ENCODE measurements at places on chromosomes 13 and 19. TPM values are rescaled to one million over a fixed set of nuclear protein-coding genes. Genes with fewer than 3 reads are reported as not detected.

FCER2 gene
- total RNA-seq, result not detected

CATSPERD gene
- not detected for total RNA-seq

PRR36 gene
- 0.30 TPM for total RNA-seq

ATP8B3 gene
- 3.2 TPM for total RNA-seq

CGB3 gene
- total RNA-seq, result not detected

ZNF724 gene
- 4.2 TPM for total RNA-seq

ZNF491 gene
- total RNA-seq, result 1.1 TPM

DNA sequence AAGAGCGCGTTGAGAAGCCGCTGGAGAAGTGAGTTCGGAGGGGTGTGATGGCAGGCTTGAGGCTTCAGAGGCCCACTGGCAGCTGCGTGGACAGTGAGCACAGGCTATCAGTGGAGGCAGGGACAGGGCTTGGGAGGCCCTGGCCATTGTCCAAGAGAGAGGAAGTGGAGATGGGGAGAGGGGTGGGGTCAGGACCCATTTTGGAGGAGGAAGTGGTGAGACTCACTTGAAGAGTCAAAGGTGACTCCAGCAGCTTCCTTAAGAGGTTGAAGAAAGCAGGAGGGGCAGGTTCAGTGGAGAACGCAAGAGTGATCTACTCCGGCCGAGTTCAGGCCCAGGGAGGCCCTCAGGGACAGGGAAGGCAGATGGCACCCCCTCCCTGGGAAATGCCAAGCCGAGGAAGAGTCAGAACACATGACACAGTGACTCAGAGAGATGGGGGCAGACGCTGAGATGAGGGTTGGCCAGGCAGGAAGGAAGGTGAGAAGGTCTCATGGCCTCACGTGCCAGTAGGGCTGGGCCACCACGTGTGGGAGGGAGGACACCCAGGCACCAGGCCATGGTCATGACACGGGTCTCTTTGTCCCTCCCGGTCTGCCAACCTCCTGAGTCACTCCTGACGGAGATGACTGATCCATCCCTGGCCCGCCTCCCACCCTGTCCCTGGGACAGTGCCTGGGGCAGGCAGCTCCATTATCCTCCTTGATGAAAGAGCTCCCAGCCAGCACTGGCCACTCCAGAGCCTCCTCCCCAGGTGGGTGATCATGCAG is 10.1 kb upstream of the CD22 start:
- no peak for DNase-seq

- no peak for DNase-seq
These were observed 23.1 kb upstream of the COG3 start for GRCh38 chr13:45441633-45442032.

GRCh38 chr19:4267901-4268815 is 10.9 kb upstream of the SHD start:
- DNase-seq, result no peak

- no peak for DNase-seq
These were observed 2280.4 kb upstream of the PCDH20 start for GRCh38 chr13:63696055-63696454.

DNA sequence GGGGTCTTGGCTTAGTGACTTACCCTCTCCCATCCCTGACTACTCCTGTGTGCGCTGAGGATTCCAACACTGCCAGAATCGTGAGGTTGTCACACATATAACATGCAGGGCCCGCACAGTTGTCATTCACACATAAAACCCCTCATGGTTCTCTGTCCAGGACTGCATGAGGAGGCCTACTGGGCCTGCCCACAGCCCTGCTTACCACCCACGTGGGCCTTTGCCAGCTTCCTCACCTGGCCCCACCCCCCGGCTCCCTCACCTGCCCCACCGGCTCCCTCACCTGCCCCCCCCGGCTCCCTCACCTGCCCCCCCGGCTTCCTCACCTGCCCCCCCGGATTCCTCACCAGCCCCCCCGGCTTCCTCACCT is 197.2 kb downstream of the TEX29 start:
- DNase-seq, result no peak

- DNase-seq, result no peak
These were observed 13.3 kb downstream of the VSTM2B start for GRCh38 chr19:29539131-29539530.

- peak; percentile 51 for DNase-seq
These were observed 609 bp downstream of the EPS15L1 start for GRCh38 chr19:16470911-16471811.

GRCh38 chr13:99422586-99423220 is 78.6 kb upstream of the TM9SF2 start:
- DNase-seq, result peak; percentile 32

DNA sequence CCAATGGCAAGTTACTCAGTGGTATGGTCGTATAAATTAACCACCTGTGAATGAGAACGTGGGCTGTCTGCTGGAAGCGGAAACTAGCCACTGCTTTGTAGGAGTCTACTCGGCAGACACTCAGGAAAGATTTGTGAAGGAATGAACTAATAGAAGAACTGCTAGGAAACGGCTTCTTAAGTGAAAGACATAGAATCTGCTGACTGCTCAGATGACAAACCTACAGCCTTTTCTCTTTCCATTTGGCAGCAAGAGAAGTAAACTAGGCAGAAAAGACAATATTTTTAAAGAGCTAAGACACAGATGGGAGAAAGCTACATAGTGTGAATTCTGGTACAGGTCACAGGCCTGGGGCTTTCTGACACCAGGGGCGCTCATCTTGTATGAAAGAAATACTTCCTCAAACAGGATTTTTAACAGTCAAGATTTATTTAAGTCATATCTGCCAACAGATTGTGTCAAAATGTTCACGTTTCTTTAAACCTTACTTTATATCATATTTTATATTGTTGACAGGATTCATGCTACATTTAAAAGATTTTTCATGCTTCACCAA is 78.4 kb downstream of the MIPEP start:
- DNase-seq, result no peak

DNA sequence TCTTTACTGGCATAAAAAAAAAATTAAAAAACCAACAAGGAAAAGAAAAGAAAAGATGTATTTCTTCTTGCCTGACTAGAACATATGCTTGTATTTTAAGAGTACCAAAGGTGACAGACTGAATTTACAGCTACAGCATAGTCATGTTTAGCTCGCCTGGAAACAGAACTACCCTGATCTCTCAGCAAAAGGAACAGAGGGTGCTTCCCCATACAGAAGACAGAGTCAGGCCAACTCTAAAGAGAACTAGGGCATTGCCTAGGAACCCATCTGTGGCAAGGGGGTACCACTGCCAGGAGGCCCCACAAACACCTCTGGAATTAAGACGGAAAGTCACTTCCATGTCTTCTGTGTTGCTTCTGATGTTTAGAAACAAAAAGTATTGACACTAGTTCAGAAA is 252.1 kb upstream of the STARD13 start:
- DNase-seq, result no peak
